ENCODE measurements at places on chromosomes 7 and 10.

- DNase-seq = no peak
These were observed 7.6 kb upstream of the C10orf105 start for GRCh38 chr10:71727105-71727737.

- DNase-seq = peak; percentile 96
These were observed 59.9 kb downstream of the MAP3K8 start for GRCh38 chr10:30493609-30494530.

- no peak for DNase-seq
These were observed 113.5 kb downstream of the PLCE1 start for GRCh38 chr10:94107191-94107590.

DNA sequence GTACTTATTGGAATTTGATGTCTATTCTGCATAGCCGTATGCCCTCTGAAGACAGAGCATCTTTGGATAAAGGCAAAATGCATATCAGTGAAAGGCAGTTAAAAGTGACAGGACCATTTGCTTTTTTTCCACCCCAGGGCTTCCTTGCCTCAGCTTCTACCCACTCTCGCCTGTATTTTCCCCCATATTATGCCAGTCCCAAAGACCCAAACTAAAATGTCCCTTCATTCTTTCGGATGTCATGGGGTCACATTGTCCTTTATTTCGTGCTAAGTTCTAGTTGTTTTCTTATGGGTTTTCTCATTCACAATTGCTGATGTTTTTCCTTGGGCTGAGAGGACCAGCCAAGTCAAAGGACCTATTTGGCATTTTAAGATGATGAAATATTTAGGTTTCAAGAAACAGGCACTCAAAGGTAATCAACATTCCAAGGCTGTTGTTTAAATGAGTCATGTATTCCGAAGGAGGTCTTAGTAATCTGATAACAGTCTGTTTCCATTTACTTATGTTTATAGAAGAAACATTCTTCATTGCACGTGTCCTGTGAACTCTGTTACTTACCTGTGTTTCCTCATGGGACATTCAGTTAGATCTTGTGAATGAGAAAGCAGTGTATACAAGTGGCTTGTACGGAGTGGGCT lies 74.1 kb downstream of the DNAH11 start:
- DNase-seq = peak; percentile 15

Data from OCI-M1 (cell line).